ENCODE measurements at places on chromosomes 1 and 21.
A peak's percentile ranks its signal among the peaks of the same experiment; 100 is the strongest.

GRCh38 chr1:247646867-247647266, 32.7 kb downstream of the OR13G1 start:
- H3K4me3 ChIP-seq = no peak overlapping the region

GRCh38 chr1:166924823-166925541, 48.9 kb upstream of the TADA1 start:
- no peak for DNase-seq
- no peaks in the 10 kb centered on the region for H3K36me3 ChIP-seq
- H3K4me1 ChIP-seq = no peaks in the 10 kb centered on the region
- H3K27ac ChIP-seq = no peak overlapping the region

DNA sequence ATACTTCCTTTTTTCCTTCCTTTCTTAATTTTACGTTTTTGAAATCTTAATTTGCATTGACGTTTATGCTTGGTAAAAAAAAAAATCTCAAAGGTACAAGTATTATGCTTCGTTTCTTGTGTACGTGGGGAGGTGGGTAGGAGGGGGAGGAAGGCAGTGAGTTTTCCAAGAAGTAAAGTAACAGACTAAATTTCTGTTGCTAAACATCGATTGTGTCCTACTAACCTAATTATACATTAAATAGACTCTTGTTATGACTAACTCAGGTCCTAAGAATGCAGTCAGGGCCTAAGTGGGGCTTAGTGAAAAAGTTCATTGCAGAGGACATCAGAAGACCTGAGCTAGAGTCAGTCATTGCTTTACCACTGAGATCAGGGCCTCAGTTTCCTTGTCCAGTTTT, 17.5 kb downstream of the NEK7 start:
- H3K4me1 ChIP-seq = peaks cover 93% of the 10 kb centered on the region
- peak overlapping the region; percentile 73 for H3K27ac ChIP-seq
- H3K27me3 ChIP-seq = no peaks in the 10 kb centered on the region
- no peak overlapping the region for H3K4me3 ChIP-seq

DNA sequence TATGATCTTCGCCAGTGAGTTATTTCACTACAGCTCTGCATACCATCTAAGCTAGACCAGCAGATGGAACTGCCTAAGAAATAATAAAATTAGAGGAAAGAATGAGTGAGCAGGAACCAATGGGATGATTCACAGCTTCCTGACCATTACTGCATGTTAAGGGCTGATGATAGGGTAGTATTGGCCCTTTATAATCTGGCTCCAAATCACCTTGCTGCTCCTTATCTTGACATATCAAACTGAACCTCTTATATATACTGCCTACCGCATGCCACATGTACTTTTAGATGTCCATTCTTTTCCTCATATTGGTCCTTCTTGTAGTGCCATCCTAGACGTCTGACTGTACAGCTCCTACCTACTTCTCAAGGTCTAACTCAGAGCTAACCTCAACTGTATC, 524.4 kb downstream of the DPYD start:
- no peak overlapping the region for H3K4me3 ChIP-seq
- peak overlapping the region; percentile 27 for H3K27ac ChIP-seq

GRCh38 chr1:150905301-150905700, 18.4 kb downstream of the CTXND2 start:
- no peaks in the 10 kb centered on the region for H3K4me1 ChIP-seq
- no peak for DNase-seq
- no peak overlapping the region for H3K27ac ChIP-seq
- no peaks in the 10 kb centered on the region for H3K36me3 ChIP-seq
- H3K27me3 ChIP-seq = no peaks in the 10 kb centered on the region

- H3K4me3 ChIP-seq = no peak overlapping the region
- H3K36me3 ChIP-seq = no peaks in the 10 kb centered on the region
- no peak overlapping the region for H3K27ac ChIP-seq
- DNase-seq = no peak
- no peaks in the 10 kb centered on the region for H3K4me1 ChIP-seq
These were observed 64.8 kb downstream of the SYF2 start for GRCh38 chr1:25167269-25168192.

- no peaks in the 10 kb centered on the region for H3K4me1 ChIP-seq
- H3K36me3 ChIP-seq = no peaks in the 10 kb centered on the region
- H3K4me3 ChIP-seq = no peak overlapping the region
- no peak for DNase-seq
These were observed 106.3 kb upstream of the CACHD1 start for GRCh38 chr1:64363616-64364015.

DNA sequence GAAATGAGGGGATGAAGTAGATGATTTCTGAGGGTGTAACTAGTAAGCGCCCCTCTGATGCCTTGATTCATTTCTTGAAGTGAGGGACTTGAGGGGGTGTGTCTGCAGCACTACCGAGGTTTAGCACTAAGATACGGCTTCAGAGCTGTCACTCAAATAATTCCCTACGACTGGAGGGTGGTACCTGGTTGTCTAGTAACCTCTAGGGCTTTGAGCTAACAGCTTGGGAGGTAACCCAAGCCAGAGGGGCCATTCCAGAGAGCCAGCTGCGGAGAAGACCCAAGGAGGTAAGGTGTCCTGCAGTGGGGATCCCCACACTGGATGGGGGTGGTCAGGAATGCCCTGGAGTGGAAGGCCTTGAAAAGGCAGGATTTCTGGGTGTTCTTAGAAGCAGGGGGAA, at the start of gene TTC24:
TTC24 (plus strand) TSS at position 252 of the 400 bp plus-strand sequence. CDS start 1,642 bp downstream, outside the sequence.
- DNase-seq = no peak
- H3K27me3 ChIP-seq = no peaks in the 10 kb centered on the region
- H3K27ac ChIP-seq = no peak within 1 kb of the TSS

- peak; percentile 22 for DNase-seq
- H3K27ac ChIP-seq = no peak overlapping the region
- peaks cover 12% of the 10 kb centered on the region for H3K4me1 ChIP-seq
- peak overlapping the region; percentile 88 for H3K4me3 ChIP-seq
These were observed 1.2 kb downstream of the TRIT1 start for GRCh38 chr1:39882152-39882551.

GRCh38 chr1:191993549-191993948, 164.7 kb upstream of the RGS18 start:
- H3K4me3 ChIP-seq = no peak overlapping the region
- H3K36me3 ChIP-seq = no peaks in the 10 kb centered on the region
- H3K27ac ChIP-seq = no peak overlapping the region
- H3K4me1 ChIP-seq = no peaks in the 10 kb centered on the region

GRCh38 chr1:31976401-31976800, 37.3 kb upstream of the KHDRBS1 start:
- peak; percentile 74 for DNase-seq
- no peak overlapping the region for H3K27ac ChIP-seq
- no peak overlapping the region for H3K4me3 ChIP-seq
- no peaks in the 10 kb centered on the region for H3K36me3 ChIP-seq
- H3K27me3 ChIP-seq = no peaks in the 10 kb centered on the region

DNA sequence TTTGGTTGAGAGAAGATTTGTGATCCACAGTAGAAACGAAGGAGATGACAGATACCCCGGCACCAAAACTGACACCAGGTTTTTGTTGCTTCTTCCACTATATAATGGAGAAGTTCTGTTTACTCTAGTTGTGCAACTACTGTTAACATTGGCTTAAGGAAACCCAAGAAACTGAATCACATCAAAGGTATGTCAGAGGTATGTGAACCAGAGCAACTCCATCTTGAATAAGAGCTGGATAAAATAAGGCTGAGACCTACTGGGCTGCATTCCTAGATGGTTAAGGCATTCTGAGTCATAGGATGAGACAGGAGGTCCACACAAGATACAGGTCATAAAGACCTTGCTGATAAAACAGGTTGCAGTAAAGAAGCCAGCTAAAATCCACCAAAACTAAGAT, 173.7 kb upstream of the CAMK1G start:
- peak overlapping the region; percentile 28 for H3K27ac ChIP-seq
- DNase-seq = peak; percentile 75
- H3K36me3 ChIP-seq = no peaks in the 10 kb centered on the region
- no peaks in the 10 kb centered on the region for H3K27me3 ChIP-seq
- no peak overlapping the region for H3K4me3 ChIP-seq

DNA sequence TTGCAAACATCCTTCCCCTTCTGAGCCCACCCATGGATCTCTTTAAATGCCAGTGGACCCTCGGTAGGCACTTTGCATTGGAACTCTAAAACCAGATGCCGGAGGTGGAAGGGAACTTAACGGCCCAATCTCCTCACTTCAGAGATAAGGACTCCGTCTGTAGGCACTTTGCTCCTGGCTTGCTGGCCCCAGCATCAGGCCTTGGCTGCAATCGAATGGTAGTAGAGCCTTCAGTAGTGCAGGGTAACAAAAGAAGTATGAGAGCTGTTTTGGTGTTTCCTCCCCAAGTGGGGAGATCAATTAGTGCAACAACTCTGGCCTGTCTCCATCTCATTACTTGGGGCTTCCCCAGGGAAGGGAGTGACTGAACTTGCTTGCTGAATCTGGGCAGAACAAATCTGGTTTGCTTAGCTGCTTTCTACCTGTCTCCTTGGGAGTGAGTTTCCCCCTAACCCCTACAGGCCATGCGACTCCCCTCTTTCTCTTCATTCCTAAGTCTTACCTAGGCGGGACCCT, 70.8 kb downstream of the TENT5C start:
- no peak overlapping the region for H3K4me3 ChIP-seq
- peaks cover 22% of the 10 kb centered on the region for H3K4me1 ChIP-seq
- H3K27me3 ChIP-seq = no peaks in the 10 kb centered on the region
- no peaks in the 10 kb centered on the region for H3K36me3 ChIP-seq
- DNase-seq = no peak
- H3K27ac ChIP-seq = no peak overlapping the region

GRCh38 chr1:86489242-86489878, 20.6 kb downstream of the CLCA1 start:
- H3K4me1 ChIP-seq = peaks cover 18% of the 10 kb centered on the region
- no peak overlapping the region for H3K4me3 ChIP-seq
- no peak overlapping the region for H3K27ac ChIP-seq
- no peak for DNase-seq
- H3K27me3 ChIP-seq = no peaks in the 10 kb centered on the region

- no peak for DNase-seq
- no peaks in the 10 kb centered on the region for H3K36me3 ChIP-seq
- no peaks in the 10 kb centered on the region for H3K4me1 ChIP-seq
- no peaks in the 10 kb centered on the region for H3K27me3 ChIP-seq
- no peak overlapping the region for H3K4me3 ChIP-seq
- no peak overlapping the region for H3K27ac ChIP-seq
These were observed 405.9 kb upstream of the B3GALT2 start for GRCh38 chr1:193592317-193592716.

DNA sequence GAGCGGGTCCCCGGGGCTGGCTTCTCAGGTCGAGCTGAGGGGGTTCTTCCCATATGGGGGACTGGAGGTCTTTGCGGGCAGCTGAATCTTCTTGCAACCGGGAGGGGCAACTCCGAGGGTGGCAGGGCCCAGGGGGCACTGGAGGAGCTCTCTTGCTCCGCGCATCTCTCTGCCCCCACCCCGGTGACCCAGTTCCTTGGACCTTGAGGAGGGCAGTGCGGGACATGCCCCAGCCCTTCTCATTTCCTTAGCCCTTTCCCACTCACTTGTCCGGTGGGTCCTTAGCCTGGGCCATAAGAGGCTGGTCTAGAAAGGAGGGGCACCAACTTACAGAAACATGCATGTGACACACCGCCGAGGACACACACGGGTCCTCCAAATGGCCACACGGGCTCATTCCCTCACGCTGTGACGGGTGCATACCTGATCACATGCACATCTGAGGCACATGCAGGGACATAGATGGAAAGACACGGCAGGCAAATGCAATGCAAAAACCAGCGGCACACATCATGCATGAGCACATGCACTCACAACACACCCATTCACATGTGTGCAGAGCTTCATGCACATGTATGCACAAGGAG, 630 bp downstream of the HPCA start:
- H3K4me1 ChIP-seq = no peaks in the 10 kb centered on the region
- H3K36me3 ChIP-seq = no peaks in the 10 kb centered on the region
- H3K27me3 ChIP-seq = peaks cover 23% of the 10 kb centered on the region
- DNase-seq = no peak
- no peak overlapping the region for H3K27ac ChIP-seq
- no peak overlapping the region for H3K4me3 ChIP-seq

- no peak for DNase-seq
- no peak overlapping the region for H3K27ac ChIP-seq
- H3K36me3 ChIP-seq = no peaks in the 10 kb centered on the region
- H3K4me3 ChIP-seq = no peak overlapping the region
- no peaks in the 10 kb centered on the region for H3K4me1 ChIP-seq
These were observed 118.6 kb upstream of the COP1 start for GRCh38 chr1:176325664-176326063.

Data from GM23248 (cell line).